ENCODE measurements at places on chromosomes 4 and X.

DNA sequence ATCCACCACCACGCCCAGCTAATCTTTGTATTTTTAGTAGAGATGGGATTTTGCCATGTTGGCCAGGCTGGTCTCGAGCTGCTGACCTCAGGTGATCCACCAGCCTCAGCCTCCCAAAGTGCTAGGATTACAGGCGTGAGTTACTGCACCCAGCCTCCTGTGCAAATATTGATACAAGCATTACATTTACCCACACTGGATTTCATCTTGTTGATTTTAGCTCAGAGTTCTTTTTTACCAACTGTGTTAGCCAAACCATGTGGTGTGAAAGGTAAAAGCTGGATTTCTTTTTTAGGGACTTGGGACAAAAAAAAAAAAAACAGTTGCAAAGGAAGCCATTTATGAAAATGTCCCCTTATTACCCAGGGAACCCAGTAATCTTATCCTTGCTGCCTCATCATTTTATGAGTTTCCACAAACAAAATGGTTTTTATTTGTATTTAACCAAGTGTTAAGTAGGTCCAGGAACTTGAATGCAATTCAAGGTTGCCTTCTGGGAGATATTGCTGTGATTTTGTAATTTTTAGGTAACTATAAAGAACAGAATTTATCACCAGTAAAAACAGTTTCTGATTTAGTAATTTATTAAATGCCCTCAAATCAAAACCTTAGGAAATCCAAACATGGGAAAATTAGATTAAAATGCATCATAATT lies 202.5 kb downstream of the PALLD start:
- no peak for DNase-seq

- DNase-seq: no peak
These were observed 334.3 kb upstream of the GATB start for GRCh38 chr4:152094970-152095700.

DNA sequence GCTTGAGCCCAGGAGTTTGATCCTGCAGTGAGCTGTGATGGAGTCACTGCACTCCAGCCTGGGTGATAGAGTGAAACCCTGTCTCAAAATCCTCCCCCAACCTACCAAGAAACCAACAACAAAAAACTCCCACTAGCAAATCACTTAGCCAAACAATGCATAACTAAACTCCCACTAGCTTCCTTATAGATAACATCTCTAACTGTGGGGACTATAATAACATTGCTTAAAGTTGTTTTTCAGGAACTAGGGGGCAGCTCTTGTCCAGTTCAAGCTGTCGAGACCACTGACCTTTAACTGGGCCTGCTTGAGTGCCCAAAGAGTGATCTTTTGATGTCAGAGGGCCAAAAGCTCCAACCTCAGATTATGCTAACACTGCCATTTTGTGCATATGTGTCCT lies 81.7 kb downstream of the FREM3 start:
- DNase-seq: no peak

DNA sequence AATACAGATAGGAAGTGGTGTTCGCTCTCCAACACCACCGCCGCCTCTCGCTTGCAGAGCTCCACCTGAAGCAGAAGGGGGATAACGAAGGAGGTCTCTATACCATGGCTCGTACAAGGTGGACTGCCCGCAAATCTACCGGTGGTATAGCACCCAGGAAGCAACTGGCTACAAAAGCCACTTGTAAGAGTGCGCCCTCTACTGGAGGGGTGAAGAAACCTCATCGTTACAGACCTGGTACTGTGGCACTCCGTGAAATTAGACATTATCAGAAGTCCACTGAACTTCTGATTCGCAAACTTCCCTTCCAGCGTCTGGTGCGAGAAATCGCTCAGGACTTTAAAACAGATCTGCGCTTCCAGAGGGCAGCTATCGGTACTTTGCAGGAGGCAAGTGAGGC lies 5.2 kb upstream of the BMP15 start:
- DNase-seq: no peak

GRCh38 chrX:13334491-13334890 lies 14.6 kb upstream of the ATXN3L start:
- DNase-seq: no peak

DNA sequence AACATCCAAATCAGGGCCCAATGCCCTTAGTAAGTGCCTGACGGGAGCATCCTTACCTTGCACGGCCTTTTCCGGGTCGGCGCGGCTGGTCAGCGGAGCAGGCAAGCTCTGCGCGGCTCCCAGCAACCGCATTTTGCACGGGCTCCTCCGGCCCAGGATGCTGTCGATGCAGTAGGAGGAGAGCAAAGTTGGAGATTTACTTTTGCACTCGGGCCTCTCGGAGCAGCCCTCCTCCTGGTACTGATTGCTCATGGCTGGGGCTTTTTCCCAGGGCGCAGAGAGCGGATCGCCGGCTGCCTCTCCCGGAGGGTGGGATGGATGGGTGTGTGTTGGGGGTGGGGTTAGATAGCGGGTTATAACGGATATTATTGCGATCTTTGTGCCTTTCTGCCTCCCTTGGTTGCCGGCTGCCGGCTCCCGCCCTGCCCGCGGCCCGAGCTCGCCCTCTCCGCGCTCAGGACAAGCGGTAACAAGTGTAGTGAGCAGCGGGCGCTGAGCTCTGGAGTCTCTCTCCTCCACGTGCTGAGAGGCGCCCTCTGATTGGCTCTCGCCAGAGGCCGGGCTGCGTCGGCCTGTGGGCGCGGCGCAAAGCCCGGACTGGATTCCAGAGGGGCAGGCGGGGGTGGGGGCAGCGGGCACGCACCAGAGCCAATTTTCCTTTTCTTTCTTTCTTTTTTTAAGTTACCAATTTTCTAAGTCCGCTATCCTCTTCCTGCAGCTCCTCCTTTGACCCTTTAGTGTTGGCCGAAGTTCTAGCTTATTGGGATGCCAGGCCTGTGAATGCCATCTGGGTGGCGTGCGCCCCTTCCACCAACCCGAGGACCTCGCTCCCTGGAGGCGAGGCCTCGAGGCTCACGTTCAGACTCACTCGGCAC lies at the start of gene ARX:
Gene ARX (minus strand): TSS at position 480 of the 875 bp plus-strand sequence. CDS start 228 bp downstream, at position 252.
- no peak for DNase-seq

DNA sequence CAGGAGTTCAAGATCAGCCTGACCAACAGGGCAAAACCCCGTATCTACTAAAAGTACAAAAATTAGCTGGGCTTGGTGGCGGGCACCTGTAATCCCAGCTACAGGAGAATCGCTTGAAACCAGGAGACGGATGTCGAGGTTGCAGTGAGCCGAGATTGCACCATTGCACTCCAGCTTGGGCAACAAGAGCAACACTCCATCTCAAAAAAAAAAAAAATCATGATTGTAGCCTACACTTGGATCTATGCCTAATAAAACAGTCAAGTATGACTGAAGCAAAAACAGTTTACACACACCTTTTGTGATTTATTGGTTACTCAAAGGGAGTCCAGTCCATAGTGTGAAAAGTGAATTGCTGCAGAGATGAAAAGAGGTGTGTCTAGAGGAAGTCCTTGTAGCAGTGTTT lies 34.7 kb upstream of the TASL start:
- DNase-seq: no peak

GRCh38 chrX:148593146-148593545 lies 92.7 kb downstream of the AFF2 start:
- no peak for DNase-seq

- no peak for DNase-seq
These were observed 644.0 kb downstream of the RPA4 start for GRCh38 chrX:97527725-97528124.

- DNase-seq: no peak
These were observed 4.3 kb downstream of the STIM2 start for GRCh38 chr4:26864899-26865298.

DNA sequence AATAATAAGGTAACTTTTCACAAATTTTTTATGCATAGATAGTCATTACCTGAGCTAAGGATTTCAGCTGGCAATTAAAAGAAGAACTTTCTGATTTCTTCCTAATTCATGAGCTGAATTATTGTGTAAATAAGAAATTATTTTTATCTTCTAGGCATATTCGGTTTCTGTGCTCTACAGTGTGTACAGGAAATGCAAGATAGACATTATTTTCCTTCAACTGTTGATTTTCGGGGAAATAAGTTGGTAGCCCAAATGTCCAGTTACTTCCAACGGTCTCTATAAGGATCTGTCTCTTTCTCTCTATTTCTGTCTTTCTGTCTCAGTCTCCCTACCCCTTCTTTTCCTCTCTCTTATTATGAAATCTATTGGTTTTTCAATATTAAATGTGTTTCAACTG lies 137.3 kb upstream of the CLNK start:
- DNase-seq: no peak

DNA sequence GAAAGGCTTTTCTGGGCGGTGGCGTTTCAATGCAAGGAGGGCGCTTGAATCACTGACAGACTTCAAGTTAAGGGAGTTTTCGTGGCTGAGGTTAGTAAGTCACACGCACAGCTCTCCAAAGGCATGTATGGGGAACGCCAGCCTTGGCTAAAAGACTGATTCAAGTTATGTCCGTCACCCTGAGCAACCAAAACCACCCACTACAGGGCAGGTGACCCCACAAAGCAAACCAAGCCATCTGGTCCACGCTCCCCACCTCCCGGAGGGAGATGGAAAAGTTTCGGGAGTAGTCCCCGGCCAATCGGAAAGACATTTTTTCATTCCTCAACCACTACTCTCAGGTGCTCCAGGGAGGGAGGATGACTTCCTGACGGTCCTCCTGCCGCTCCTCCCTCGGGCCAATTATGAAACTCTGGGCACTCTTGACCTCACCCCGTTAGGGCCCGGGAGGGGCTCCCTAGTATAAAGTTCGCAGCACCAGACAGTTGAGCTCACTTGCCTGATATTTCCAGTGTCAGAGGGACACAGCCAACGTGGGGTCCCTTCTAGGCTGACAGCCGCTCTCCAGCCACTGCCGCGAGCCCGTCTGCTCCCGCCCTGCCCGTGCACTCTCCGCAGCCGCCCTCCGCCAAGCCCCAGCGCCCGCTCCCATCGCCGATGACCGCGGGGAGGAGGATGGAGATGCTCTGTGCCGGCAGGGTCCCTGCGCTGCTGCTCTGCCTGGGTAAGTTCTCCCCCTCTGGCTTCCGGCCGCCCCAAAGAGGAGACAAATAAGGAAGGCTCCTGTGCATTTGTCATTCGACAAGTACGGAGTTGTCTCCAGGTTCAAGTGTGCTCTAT lies at the start of gene EREG:
Gene EREG (plus strand): TSS at position 494 of the 840 bp plus-strand sequence. CDS start 164 bp downstream, at position 658.
- no peak for DNase-seq

GRCh38 chr4:101952985-101953384 lies 162.5 kb downstream of the BANK1 start:
- DNase-seq: no peak

GRCh38 chr4:113684534-113685091 lies 76.9 kb downstream of the CAMK2D start:
- no peak for DNase-seq

DNA sequence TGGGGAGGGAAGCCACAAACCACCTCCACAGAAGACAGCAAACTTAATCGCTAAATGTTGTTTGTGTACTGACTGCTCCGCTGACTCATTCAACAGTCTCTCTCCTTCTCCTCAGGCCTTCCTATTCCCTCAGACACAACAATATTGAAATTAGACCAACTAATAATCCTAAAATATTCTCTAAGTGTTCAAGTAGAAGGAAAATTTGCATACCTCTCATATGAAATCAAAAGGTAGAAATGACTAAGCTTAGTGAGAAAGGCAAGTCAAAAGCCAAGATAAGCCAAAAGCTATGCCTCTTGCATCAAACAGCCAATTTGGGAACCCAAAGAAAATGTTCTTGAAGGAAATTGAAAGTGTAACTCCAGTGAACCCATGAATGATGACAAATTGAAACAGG lies 75.7 kb upstream of the ARHGAP24 start:
- DNase-seq: no peak

GRCh38 chr4:2057382-2058065 lies 1.6 kb upstream of the NAT8L start:
- DNase-seq: no peak

- no peak for DNase-seq
These were observed 276.0 kb downstream of the FBXW7 start for GRCh38 chr4:152259866-152260265.

DNA sequence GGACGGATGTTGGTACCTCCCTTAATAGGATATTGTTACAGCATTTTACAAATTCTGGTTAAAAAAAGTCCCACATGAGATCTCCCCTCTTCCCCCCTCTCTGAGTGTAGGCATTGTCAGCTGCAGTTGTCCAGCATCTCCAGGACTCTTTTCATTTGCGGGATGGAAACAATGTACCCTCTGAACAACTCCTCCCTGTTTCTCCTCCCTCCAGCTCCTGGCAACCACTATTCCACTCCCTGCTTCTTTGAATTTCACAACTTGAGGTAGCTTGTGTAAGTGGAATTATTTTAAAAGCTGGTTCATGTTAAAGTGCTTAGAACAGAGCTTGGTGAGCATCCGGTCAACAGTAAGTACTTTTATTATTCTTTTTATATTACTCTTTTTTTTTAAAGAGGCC lies 69.8 kb downstream of the TBL1X start:
- no peak for DNase-seq
